HL-60 (cell line): ENCODE measurements at places on chromosomes 4 and X.

- no peak for DNase-seq
Observed at GRCh38 chrX:5936438-5936837, 292.2 kb downstream of the NLGN4X start.

DNA sequence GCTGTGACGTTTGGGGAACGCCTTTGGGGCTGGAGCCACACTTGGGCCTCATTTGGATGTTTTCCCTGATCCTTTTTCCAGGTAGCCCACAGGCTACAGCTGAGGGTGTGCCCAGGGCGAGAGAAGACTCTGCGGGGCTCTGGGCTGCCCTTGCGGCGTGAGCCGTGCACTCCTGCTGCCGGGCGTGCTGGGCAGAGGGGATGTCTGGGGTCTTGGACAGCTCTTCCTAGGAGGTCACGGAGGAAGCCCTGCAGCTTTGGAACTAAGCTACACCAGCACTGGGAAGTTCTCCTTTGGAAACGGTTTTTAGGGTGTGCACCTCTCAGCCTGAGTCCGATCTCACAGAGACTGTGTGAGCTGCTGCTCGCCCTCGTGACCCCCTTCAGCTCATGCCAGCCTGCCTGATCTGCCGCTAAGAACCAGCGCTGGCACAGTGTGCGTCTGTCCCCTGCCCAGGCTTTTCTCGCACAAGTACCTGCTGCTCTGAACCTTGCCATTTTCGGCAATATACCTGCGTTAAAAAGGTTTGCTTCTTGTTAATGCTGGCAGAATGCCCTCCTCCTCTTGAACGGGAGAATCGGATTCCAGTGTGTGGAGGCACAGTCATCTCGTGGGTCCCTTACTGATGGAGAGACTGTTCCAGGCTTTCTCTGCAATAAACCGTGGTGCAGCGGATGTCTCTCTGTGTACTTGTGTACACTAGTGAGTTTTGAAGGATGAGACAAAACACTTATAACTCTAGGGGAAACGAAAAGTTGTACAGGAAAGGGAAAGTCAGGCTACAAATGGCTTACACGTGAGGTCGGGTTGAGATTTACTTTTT lies 14.3 kb downstream of the MSANTD1 start:
- no peak for DNase-seq

DNA sequence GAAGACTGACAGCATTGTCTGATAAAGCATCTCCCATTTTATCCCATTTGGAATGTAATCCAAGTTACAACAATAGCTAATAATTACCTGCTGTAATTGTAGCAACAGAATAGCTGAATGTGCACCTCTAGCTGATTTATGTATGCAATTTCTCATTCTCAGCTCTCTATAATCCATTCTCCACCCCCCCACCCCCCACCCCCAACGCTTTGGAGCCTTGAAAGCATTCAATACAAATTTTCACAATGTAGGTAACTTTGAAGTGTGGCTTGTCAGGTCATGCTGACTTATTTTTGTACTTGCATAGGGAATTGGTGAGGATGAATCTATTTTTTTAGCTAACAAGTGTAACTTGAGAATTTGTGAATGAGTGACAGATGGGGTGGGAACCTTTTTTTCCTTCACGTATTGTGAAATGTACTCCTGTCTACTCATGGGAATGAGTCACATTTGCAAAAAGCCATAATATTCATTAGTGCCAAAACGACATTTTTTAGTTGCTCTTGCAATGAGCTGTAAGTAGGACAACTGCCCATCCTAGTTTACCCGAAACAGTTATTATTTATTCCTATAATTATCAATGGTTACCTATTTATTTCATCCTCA lies 159.3 kb downstream of the PALLD start:
- DNase-seq, result no peak

DNA sequence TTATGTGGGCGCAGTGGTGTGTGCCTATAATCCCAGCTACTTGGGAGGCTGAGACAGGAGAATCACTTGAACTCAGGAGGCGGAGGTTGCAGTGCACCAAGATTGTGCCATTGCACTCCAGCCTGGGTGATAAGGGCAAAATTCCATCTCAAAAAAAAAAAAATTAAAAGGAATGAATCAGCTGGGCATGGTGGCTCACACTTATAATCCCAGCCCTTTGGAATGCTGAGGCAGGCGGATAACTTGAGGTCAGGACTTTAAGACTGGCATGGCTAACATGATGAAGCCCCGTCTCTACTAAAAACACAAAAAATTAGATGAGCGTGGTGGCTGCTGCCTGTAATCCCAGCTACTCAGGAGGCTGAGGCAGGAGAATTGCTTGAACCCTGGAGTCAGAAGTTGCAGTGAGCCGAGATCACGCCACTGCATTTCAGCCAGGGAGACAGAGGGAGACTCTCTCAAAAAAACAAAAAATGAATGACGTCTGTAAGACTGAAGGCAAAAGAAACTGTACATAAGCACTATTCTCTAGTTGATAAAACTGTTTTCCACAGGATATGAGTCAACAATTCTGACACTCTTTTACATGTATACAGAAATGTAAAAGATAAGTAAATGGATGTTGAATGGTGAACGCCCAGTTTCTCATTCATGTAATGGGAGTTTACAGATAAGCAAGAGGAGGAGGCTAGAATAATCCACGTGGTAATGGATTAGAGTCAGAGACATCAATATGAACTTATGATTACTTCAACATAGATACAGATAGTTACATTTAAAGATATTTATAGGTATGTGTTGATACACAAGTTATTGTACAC lies 22.2 kb downstream of the CENPC start:
- no peak for DNase-seq

DNA sequence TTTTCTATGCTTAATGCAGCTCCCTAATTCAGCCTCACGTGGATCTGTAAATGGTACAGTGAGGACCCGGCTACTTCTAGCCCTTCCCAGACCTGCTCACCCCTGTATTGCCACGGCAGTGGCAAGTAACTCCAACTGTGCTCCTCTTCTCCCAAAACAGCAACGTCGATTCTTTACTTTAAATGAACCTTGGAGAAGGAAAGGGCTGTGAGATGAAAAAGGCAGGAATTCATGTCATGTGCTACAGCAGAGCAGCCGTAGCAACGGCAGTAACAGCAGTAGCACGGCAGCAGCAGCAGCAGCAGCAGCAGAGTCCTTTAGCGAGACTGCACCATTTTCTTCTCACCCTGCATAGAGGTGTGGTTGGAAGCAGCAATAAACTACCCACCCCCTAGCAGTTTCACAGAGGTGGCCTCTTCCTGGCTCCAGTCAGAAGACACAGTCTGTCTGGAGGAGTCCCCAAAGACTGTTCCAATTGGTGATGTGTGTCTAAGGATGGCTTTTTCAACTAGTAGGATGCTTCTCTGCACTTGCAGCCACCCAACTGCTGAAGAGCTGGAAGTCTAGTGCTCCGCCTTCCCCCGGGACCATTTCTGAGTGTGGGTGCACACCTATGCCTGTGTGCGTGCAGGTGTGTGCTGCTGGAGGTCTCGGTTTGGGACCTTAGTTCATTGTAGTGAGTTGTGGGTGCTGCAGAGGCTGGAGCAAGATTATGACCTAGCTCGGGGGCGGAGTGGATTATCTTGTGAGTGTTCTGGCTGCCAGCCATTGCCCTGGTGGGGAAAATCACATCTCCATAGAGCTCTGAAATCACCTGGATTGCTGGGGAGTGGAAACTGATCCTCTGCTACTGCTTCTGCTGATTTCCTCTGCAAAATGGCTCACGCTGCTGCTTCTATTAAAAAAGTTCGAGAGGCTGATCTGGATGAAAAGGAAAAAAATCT lies 67.2 kb downstream of the ANK2 start:
- no peak for DNase-seq

DNA sequence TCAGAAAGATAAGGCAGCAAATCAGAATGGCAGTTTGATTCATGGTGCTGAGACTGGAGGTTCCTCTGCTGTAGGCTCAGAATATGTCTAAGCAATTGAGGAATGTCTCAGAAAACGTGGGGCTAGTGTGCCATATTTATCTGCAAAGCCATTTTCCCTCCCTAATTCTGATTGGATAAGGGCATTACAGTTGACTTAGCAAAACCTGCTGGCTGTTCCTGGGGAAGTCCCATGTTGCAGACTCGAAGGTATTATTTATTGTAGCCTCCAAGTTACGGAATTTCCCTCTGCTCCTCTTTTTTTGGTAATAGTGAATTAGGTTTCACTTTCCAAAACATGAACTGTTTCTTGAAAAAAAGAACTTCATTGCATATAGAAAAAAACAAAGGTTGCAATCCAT lies at the start of gene CXCL10:
CXCL10 (minus strand) TSS at position 109 of the 400 bp plus-strand sequence; CDS start at position 43, 66 bp downstream.
- DNase-seq, result no peak

DNA sequence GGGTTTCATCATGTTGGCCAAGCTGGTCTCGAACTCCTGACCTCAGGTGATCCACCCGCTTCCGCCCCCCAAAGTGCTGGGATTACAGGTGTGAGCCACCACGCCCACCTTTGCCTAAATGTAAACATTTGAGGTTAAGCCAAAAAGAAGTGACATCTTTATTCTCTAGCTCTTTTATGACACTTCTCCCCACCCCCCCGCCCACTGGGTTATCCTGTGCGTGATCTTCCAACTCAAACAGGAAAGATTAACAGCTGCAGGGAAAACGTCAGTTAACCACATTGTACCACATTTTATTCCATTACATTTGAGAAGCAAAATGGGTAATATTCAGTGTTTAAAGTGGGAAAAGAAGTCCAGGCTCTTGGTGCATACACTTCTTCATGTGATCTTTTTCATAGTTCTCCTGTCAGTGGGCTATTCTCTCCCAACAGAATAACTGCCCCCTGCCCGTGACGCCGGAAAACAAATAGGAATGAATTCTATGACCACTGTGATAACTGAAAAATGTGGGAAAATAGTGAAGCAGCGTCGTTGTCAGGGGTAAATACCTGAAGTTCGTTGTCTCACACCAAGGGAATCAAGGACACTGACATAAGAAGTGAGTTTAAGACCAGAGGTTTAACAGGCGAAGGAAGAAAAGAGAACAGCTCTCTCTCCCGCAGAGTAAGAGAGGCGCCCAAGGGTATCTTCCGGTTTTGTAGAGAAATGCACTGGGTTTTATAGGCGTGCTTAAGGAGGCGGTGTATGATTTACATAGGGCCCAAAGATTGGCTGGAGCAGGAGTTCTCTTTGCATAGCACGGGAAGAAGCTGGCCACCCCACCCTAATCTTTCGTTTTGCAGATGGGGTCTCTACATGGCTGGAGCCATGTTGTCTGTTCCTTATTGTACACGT lies 9.7 kb upstream of the SRD5A3 start:
- DNase-seq, result no peak

DNA sequence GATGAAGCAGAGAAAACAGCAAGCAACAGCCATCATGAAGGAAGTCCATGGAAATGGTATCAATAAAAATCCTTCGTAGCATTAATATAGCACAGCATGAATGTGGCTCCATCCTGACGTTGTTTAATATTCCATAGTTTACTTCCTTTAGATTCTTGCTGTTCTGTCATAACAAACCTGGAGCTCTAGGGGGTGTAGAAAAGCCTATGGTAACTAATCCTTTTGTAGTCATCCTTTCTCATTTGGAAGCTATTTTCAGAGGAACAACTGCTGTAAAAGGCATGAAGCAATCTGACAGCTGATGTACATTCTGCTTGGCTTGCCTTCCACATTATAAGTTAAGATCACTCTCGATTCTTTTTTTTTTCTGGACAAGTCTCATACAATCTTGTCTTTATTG lies 914 bp downstream of the MYOZ2 start:
- DNase-seq, result no peak

GRCh38 chr4:7034262-7035081 lies 8.7 kb upstream of the TADA2B start:
- no peak for DNase-seq

- peak; percentile 92 for DNase-seq
Observed at GRCh38 chr4:2484993-2485392, 16.1 kb downstream of the RNF4 start.

GRCh38 chr4:85423431-85423830 lies 51.5 kb upstream of the ARHGAP24 start:
- no peak for DNase-seq

DNA sequence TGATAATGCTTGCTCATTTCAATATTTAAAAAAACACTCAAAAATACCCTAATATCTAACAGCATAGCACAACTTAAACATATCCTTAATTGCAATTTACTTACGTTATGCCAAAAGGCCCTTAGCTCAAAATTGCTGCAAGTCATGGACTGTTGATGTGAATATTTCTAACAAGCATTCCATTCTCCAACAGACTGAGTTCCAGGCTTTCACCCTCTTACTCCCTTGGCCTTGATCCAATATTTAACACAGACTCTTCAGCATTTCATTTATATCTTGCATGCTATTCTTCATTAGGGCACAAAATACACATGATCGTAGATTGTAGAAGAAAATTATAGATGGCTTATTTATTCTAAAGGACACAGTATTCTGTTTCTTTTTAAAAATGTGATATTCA lies 96.5 kb downstream of the RNF150 start:
- DNase-seq, result no peak

DNA sequence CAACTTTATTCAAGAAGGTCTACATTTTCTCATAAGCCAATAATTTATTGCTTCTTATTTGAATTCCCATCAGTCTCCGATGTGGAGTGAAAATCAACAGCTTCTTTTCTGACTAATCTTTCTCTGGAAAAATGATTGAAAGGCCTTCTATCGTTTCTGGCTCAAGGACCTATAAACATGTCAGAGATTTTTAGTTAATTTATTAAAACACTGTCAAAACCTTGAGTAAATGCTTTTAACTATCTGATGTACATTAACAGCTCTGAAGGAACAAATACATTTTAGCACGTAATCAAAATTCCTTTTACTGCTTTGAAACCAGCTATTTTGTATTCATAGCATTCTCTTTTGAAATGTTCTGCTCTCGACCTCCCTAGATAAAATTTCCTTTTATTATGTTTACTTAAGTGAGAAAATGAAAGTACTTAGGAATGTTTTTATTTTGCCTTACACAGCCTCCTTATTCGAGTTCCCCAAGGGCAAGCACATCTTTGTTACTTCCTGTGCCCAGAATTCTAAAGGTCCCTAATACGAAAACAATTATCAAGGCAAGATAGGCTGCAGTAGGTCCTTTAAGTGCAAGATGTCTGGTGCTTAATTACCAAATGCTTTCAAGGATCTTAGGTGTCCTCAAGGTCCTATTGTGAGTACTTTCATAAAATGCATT lies 3.1 kb upstream of the ZFX start:
- DNase-seq, result no peak

DNA sequence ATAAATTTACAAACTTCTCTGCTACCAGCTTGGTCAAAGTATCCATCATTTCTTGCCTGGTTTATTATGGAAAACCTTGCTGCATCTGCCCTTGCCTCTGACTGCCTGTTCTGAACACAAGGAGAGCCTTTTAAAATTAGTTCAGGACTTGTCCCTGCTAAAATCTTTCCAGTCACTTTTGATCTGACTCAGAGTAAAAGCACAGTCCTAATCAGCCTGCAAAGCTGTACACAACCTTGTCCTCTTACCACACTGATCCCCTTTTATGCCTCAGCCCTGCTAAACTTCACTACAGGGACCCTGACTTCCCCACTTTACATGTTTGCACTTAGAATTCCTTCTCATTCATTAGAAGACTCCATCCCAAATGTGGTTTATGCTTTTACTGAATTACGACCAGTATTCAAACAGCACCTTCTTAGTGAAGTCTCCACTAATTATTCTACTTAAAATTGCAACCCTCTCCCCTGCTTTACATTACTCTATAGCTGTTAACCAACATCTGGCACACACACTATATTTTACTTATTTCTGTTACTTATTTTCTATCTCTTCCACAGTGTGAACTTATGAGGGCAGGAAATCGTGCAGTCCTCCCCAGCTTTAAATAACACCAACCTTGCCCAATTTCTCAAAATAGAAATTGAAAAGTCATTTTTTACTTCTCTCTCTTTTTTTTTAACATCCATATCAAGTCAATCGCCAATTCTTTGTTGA lies 6.3 kb downstream of the GABRA4 start:
- no peak for DNase-seq
